SHP77 treated with DMSO at 0.1 percent for 48 hours (cell line): ENCODE measurements at places on chromosomes 4 and X.

DNA sequence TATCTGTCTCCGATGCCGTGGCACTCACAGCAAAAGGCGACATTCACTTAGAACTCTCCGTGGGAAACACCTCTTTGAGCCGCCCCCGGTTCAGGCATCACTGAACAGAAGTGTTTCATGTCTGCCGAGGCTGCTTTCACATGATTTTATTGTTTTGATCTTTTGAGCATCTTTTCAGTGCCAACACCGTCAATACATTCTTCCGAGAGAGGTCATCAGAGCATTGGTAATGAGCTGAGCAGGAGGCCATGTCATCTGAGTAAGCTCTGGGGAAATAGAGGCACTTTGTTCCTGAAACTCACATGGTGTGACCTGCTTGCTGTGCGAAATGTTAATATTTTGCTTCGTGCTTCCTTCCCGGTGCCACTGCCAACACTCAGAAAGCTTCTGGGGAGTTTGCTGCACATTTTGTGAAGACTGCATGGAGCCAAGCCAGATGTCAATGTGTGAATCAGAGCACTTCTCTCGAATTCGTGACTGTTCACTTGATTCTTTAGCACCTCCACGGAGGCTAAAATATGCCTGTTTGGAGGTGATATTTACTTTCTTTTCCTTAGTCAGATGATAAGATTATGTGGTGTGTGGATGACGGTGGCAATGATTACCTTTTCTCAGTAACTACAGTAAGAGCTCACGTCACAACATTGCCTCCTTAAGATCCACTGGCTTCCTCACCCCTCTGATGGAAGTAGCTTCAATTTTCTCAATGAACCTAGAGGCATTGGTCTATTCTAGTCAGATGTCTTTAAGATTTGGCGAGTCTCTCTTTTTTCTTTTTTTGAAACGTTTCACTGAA lies 222.3 kb upstream of the HS3ST1 start:
- no peak for DNase-seq

DNA sequence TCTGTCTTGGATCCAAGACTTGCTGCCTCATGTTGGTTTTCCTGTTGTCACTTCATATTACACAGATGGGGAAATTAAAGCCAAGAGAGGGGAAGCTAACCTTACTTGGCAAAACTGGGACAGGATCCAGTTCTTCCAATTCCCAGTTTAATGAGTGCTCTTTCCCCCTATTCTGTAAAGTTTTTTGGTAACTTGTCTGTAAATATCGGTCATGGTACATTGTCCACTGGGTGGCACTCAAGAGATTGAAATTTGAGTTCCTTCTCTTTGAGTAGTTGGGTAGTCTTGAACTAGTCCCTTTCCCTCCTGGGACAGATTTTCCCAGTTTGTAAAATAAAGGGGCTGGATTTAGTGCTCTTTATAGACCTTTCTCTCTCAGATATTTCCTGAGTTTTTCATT lies 12.4 kb upstream of the EOLA2 start:
- no peak for DNase-seq

- no peak for DNase-seq
These were observed 42.4 kb downstream of the KIAA0232 start for GRCh38 chr4:6824772-6825402.

- DNase-seq, result no peak
These were observed 99.0 kb downstream of the HMX1 start for GRCh38 chr4:8772499-8773123.

DNA sequence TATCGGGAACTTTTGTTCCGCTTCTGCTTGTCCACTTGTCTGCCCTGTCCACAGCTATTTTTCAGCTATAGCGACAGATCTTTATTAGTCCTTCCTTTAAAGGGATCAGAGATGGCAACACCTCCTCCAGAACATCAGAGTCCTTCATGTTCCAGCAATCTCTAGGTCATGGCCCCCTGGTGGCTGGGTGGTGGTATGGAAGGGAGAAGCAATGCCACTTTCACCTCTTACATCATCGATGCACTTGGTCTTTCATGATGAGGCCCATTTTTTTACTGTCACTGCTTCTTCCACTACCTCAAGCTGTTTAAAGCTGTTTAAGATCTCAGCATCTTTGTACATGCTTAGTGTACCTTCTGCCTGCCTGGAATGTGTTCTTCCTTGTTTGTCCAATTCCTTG lies 106.7 kb downstream of the ARHGAP6 start:
- DNase-seq, result no peak

DNA sequence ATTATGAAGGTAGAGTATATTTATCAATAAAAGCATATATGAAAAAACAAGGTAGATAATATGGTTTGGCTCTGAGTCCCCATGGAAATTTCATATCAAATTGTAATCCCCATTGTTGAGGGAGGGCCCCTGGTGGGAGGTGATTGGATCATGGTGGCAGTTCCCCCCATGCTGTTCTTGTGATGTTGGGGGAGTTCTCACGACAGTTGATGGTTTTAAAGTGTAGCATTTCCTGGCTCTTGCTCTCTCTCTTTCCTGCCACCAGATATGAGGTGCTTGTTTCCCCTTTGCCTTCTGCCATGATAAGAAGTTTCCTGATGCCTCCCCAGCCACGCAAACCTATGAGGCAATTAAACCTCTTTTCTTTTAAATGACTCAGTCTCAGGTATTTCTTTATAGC lies 260.4 kb downstream of the PPARGC1A start:
- no peak for DNase-seq

DNA sequence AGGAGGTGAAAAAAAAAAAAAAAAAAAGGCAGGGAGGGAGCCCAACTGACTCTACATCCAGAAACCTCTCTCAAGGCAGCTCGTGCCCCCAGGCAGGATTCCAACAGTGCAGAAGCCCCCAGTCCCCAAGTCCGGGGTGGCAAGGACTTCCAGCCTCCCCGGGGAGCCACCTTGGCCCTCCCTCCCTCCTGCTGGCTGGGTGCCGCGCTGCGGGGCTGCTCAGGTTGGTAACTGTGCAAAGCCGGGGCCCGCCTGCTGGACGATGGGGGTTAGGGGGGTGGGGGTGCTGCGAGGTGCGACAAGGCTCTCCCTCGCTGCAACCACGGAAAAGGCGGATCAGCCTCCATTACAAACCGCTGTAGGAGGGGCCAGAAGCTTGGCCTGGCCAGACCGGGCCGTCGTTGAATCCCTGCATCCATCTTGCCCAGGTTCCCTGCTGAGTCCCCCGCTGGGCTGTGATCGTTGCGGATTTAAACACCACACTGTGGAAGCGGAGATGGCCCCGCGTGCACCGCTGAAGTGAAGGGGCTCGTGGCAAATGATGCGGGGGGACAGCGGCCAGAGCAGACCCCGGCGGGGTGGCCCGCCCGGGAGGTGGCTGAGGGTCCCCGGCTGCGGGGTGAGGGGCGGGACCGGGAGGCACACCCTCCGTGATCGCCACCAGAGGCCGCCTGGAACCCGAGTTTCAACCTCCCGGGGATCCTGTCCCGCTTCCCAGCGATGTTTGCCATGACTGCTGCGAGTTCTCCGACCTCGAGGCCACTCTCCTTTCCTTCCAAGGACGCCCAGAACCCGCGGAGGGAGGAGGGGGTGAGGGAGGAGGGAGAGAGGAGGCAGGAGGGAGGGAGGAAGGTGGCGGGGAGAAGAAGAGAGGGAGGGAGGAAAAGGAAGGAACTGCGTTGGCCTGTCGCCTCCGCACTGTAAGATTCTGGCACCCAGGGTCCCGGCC lies 58.0 kb upstream of the DDX3X start:
- no peak for DNase-seq

DNA sequence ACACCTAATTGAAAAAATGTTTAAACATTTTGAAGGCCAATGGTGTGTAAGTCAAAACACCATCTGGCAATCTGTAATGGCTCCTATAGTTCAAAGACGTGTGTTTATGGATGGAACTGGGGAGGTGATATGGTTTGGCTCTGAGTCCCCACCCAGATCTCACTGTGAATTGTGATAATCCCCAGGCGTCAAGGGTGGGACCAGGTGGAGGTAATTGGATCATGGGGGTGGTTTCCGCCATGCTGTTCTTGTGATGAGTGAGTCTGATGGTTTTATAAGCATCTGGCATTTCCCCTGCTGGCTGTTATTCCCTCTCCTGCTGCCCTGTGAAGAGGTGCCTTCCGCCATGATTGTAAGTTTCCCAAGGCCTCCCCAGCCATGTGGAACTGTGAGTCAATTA lies 52.2 kb downstream of the ADRA2C start:
- no peak for DNase-seq

DNA sequence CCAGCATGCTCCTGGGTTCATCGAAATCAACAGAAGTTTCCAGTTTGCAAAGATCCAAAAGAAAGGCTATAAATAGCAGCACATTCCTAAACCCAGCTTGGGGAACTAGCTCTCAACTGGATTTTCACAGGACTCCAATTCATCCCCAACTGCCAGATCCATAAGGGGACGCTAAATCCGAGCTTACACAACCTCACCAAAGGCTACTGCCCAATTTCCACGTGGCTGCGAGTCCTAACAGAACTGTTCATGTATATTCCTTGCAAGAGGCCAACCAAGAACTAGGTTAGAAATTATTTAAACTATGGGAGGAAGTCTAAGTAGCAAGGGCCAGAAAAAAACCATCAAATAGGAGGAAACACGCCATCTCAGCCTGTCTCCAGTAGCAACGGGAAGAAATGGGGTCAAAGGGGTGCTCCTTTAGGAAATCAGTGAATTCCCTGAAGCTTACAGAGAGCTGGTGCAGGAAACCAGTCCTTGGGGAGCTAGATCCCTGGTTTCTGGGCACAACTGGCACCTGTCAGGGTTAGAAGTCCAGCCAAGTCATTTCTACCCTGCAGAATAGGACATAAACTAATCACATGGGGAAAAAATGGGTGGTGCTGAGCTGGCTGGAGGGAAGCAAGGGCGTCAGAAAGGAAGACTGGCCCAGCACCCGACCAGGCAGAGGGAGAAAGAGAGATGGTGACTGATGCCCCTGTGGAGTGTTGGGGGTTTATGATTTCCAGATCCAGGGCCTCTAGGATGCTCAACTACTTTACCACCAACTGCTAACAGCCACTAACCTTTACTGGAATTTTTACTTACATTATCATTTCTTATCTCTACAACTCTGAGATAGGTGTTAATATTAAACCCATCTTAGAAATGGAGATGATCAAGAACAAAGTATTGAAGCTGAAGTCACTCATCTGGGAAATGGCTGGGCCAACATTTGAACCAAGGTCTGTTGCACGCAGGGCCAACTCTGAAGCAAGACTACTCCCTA lies 20.5 kb downstream of the RELL1 start:
- no peak for DNase-seq
